ENCODE measurements at places on chromosomes 3 and 15.

- DNase-seq: no peak
Observed at GRCh38 chr3:41632700-41633099, 329.2 kb downstream of the ULK4 start.

DNA sequence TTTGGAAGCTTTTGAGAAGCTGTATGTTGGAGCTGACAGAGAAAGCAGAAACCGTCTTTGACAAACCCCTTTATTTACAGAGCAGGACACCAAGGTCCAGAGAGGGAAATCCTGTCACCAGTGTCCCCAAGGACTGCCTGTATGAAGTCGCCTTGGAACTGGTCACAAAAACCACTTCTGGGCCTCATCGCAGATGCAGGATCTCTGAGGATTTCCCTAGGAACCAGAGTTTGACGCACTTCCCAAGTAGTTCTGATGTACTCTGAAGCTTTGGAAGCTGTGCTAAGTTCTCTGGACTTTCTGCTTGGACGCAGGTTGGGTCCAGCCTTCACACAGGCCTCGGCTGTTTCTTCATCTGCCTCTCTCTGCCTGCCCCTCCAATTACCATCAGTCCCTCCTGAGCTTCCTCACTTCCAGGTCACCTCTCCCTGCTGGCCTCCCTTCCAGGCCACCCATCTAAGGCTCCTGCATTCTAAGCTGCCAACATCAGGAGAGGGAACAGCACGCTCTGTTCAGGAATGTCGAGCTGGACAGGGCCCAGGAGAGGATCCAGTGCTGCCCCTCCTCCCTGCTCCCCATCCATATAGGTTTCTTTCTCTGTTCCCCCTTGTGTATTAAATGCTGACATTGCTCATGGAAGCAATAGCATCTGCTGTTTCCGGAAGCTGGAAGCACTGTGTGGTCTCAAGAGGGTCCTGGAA is 270.8 kb downstream of the OPA1 start:
- DNase-seq: no peak

DNA sequence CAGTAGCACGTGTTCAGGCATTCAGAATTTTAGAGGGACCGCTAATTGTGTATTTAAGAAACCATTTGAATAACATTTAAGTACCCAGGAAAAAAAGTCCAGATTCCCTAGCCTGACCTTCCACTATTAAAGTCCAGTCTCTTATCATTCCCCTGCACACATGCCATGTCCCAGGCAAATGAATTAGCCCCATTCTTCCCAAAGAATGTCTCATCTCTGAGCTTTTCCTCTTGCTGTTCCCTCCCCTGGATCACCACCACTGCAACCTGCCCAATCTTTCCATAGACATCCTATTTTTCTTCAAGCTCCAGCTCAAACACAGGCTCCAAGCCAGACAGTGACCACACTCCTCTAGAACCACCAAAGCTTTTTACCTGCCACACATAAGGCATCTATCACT is 25.9 kb downstream of the PLD1 start:
- DNase-seq: no peak

GRCh38 chr3:57179580-57180410 is 14.6 kb upstream of the IL17RD start:
- no peak for DNase-seq

DNA sequence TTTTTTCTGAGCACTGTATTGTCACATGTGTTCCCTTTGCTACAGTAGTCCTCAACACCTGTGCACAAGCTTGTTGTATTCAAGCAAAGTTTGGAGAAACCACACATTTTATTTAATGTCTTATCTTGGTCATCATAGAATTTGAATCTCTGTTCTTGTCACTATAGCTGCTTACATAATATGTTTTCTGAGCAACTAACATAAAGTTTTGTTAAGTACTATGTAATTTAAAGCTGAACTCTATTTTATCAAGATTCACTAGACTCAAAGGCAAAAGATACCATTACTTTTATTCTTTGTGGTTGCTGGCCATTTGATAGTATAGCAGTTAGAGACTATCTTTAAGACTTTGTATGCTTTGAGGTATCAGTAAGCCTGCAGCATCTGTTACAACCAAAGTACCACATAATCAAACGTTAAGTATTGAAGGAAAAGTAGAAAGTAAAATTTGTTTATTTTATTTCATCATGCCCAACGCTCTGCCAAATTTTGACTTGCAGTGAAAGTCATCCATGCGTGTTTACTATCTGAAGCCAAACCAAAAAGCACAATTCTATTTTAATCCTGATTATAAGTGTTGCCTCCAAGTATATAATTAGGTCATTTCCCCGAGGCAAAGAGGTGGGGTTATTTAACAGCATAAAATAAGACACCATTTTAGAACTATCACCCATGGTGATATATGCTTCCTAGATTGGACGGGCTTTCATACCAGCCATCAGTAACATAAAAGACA is 10.3 kb upstream of the ABHD10 start:
- DNase-seq: no peak

DNA sequence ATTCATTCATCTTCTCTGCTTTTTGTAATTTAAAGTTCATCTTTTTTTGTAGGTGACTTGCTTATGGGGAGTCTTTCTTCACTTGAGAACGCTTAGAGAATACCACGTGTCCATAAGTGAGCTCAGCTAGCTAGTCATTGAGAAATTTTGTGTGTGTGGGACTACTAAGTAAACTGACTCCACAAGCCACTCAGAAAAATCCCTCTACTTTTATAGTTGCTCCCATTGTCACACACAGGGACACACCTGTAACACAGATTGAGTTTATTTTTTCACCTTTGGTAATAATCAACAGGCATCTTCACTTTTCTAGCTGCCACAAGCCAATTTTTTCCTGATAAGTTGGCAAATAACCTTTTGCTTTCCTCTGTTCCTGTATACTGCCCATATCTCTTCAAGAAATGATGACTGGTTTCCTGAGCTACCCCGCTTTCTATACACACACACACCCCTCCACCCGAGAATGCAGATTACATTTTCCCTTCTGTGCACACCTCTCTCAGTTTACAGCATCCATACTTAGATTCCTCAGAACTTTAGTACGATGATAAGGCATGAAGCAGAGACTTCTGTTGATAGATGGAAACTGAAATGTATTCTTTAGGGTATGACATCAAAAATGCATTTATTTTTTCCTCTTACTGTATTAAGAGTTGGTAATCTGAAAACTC is 4.6 kb downstream of the TSC22D2 start:
- DNase-seq: peak; percentile 32

DNA sequence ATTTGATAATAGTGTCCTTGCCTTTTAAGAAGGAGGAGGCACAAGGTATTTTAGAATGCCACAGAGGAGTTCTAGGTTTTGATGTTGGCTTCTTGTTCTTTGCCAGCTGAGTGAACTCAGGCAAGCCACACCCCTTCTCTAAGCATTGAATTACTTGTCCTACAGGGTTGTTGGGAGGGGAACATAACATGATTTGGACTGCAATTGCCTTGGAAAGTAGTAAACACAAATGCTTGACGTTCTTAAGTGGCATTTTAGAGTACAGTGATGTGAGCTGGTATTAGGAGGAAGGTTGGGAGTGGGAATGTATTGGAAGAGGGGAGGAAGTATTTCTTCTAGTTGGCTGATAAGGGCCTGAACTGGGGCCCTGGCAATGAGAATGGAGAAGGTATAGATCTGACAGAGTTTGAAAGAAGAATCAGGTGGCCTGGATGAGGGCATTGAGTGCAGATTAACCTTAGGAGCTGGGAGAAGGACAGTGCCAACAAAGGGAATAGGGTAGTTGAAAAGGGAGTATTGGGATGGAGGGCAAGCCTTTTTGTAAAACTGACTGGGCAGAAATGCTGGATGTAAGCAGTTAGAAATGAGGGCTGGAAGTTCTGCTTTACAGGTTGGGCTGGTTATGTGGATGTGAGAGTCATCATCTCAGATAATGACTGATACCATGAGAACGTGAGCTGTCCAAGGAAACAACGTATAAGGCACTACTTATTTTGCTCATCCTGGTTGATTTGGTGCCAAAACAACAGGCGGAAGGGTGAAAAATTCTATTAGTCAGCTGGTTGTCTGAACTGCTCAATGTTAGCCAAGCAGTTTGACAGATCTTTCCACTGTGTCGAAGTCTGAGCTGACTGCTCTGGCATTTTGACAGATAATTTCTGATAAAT is 16.7 kb downstream of the KAT2B start:
- peak; percentile 91 for DNase-seq

GRCh38 chr3:20480786-20481365 is 294.9 kb upstream of the SGO1 start:
- DNase-seq: no peak

DNA sequence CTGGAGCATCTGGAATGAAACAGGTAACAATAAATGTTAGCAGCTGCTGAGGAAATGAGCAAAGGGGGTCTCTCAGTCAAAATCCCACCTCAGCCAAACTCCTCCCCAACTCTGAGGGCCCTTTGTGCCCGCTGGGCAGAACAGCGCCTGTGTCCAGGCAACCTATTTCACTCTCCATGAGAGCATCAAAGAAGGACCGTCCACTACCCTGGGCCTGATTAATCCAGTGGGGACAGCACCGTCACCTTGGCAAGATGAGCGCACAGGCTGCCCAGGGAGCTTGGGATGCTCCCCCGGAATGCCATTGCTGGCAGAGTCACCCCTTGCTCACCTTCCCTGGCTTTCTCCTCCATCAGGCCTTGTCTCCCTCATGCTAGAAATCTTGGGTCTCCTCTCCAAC is 97.4 kb upstream of the HACD2 start:
- DNase-seq: no peak

DNA sequence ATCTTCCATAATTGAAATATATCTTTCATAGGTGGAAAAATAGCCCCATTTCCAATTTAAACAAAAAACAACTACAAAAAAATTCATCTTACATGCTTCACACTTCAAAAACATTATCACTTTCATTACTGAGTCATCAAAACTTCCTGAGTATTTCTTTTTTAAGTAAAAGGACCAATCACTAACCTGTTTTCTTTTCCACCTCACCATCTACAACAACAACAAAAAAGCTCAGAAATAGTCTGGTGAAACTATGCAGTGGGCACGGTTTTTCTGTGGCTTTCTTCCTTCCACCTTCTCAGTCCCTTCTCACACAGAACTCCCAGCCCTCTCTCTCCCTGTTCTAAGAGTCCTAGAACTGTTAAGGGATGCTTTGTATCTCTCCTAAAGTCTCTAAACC is 20.3 kb upstream of the TNIK start:
- peak; percentile 43 for DNase-seq

GRCh38 chr15:80061582-80061981 is 2.1 kb downstream of the ZFAND6 start:
- DNase-seq: no peak

DNA sequence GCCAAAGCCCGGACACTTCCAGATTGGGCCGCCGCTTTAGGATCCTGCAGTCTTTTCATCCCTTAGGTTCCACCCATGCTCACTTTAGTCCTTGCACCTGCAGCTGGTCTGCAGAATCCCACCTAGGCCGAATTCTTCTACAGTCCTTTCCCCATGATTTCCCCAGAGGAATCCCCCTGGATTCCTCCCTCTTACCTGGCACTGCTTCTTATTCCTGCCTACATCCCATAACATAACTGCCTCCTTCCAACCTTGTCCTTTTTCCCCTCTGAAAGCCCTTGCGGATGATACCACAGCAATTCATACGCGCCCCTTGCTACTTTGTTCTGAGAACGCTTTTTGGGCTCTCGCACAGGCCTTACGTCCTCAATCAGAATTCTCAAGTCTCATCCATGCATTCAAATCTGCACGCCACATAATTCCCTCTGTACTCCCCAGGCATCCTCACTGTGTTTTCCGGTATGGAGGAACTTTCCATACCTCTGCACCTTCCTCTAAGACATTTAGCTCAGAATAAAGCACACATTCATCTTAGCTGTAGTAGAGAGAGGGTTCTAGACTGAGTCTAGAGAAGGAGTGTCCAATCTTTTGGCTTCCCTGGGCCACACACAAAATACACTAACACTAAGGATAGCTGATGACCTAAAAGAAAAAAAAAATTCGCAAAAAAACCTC is 619 bp downstream of the EIF2AK4 start:
- DNase-seq: no peak

DNA sequence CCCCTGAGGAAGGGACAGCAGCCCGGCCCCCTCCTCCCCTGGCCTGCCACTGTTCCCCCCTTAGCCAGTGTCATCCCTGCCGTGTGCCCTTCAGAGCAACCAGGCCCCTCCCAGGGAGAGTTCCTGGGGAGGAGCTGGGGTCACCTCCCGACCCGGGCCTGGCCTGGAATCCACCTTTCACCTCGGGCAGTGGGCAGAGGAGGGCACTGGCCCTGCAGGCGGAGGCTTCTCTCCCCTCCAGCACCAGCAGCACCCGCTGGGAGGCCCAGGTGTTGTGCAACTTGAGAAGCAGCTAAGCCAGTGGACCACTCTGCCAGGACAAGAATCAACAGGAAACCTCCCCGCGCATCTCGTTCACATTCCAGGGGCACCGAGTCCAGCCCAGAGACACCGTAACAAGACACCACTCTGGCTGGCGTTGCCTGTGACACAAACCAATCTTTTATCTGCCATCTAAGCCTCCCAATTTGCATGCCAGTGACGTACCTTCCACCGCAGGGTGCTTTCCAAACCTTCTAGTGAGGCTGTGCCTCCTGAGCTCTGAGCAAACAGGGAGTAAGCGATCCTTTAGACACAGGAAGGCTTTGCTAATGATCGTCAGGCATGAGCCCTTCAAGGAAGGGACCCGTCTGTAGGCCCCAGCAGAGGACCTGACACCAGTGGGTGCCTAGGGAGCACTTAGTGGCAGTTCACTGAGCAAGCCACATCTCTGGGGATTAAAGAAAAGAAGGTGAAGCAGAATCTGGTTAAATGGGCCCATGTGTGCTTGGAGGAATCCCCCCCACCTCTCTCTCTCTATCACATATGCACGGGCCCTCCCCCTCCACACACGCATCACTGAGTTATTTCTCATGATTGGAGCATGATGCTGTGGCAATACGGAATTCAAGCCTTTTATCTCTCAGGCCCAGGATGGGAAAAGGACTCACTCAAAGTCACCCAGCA is 98.9 kb upstream of the TLE3 start:
- peak; percentile 51 for DNase-seq

GRCh38 chr3:126551121-126551838 is 7.5 kb downstream of the C3orf22 start:
- DNase-seq: no peak

Measured in activated CD4-positive, alpha-beta T cell treated with anti-CD3 and anti-CD28 coated beads, Interleukin-2, Interleukin-4, amounts not matched to agents 100 ng/mL and 50 ng/mL, durations not matched to agents 16 hours and 8 hours (primary cell).